OCI-LY7 (cell line): ENCODE measurements at places on chromosomes 5 and 9. TPM values are rescaled to one million over a fixed set of nuclear protein-coding genes. Genes with fewer than 3 reads are reported as not detected.

Gene MAMDC4
- total RNA-seq = 12.7 and 14.2 TPM in 2 replicates

DNA sequence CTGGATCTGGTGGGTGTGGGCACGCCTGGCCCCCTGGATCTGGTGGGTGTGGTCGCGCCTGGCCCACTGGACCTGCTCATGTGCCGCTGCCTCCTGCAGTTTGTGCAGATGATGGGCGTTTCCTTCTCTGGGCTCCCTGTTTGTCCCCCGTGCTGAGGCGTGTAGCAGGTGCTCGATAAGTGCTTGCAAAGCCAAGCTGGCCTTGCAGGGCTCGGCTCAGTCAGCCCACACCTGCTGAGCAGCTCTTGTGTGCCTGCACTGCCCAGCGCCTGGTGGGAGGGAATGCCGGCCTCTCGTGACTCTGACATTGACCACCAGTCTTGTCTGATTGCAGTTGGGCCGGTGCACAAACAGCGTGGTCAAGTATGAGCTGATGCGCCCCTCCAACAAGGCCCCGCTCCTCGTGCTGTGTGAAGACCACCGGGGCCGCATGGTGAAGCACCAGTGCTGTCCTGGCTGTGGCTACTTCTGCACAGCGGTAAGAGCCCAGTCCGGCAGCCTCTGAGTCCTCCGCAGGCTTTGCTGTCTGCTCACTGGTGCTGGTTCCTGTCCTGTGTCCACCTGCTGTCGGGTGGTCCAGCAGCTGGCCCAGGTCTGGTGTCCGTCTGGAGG lies 102.7 kb upstream of the CACNA1B start:
- no peak for DNase-seq

DNA sequence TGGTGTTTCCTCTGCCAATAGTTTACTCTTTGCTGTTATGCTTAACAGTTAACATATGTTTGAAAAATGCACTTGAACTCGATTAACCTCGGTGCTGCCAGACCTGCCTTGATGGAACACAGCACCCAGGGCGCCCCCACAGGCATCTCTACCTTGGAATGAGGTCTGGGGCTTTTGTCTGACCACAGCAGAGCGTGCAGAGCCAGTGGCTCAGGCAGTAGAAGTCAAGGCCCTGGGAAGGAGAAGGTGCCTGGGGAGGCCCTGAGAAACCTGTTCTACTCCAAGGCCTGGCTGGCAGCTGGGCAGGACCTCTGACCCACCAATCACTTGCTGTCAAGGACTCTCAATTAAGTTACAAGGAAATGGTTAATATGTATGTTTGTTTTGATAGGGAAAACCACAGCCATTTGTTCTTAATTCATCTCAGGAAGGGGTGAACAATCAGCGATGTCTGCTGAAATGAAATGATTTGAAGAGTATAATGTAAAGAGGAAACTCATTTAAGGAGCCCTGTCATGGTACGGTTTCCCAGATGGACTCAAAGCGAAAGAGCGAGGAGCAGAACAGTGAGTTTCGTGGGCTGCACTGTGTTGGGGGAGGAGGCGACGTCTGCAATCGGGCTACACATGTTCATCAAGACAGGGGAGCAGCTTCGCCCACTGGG lies 21.9 kb downstream of the MACROH2A1 start:
- no peak for DNase-seq

DNA sequence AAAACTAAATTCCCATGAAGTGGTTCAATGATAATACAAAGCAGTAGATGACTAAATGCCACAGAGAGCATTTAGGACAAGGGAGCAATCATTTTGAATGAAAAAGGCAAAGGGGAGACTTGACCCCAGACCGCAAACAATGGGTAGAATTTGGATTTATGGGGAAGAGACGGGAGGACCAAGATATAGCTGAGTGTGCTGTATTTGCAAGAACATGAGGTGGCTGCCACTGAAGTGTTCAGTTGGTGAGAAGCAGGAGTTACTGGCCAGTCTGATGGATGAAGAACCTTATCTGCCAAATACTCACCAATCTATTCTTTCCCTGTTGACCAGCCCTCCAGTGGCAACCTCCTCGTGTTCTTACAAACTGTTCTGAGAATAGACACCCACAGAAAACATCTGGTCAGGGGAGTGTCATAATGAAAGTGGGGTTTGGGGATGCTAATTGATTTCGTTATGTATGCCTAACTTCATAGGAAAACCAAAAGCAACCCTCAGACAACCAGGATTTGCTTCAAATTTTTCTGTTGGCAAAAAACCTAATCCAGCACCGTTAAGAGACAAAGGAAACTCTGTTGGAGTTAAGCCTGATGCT lies 19.8 kb downstream of the TDRD7 start:
- DNase-seq = no peak

DNA sequence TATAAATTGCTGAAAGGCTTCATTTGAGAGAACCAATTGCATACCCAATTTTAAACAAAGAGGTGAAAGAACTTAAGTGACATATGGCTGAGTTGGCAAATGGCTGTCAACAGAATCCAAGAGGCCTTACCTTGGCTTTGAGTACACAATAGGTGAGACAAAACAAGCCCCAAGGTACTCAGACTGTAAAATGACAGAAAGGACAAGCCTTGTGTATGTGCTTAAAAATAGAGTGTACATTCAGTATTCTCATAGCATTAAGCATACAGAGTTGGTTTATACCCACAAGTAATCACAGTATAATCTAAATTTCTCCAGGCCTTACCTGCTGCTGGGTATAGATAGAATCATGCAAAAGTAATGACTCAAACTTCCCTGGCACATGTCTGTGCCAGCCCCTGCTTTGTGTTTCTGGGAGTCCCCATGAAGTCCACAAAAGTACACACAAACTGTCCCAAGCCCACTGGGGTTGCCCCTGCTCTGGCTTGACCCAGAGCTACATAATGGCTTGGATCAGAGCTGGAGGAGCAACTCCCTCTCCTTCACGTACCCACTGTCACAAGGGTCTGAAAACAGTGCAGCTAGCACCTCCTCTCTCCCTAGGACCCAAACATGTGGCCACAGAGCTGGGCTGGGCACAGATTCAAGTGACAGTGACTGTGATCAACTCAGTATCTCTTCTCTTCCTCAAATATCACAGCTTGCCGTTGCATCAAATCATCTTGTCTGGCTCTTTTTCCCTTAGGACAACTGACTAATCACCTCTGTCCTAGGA lies 250.8 kb downstream of the ENC1 start:
- DNase-seq = no peak

Gene HACD4
- not detected in 2 replicates for total RNA-seq

GRCh38 chr9:2859776-2860379 lies 16.0 kb upstream of the PUM3 start:
- peak; percentile 54 for DNase-seq

Gene NR5A1
- total RNA-seq = not detected in 2 replicates

- peak; percentile 50 for DNase-seq
Measured at GRCh38 chr9:5186416-5187169, 1.2 kb upstream of the INSL6 start.

DNA sequence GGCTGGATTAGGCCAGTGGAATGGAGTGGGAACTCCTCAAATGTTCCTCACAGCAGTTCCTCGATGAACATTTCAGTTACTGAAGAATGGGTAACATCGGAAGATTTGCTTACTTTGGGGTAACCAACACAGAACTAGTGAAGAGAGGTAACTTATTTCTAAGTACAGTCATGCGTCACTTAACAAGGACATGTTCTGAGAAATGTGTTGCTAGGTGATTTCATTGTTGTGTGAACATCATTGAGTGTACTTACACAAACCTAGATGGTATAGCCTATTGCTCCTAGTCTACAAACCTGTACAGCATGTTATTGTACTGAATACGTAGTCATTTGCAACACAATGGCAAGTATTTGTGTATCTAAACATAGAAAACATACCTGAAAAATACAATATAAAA lies 228.3 kb downstream of the MAST4 start:
- no peak for DNase-seq

DNA sequence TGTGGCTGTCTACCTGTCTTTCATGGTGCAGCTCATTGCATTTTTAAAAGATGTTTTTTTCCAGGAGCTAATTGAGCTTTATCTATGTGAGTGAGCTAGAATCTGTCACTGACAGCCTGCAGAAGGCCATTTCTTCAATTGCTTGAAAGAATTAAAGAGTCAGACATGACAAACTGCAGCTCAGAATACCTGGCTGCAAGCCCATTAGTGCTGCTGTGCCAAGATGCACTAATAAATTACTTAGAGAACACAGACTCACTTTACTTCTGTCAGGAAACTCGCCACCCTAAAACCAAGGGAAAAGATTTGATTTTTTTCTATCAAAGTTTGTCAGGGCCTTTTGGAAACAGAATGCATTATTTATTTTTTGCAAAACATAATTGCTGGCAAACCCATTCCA lies 368.3 kb downstream of the CAAP1 start:
- DNase-seq = no peak

- DNase-seq = no peak
Measured at GRCh38 chr9:21569721-21570120, 87.6 kb upstream of the IFNE start.

GRCh38 chr5:16815432-16815831 lies 120.7 kb downstream of the MYO10 start:
- DNase-seq = no peak

DNA sequence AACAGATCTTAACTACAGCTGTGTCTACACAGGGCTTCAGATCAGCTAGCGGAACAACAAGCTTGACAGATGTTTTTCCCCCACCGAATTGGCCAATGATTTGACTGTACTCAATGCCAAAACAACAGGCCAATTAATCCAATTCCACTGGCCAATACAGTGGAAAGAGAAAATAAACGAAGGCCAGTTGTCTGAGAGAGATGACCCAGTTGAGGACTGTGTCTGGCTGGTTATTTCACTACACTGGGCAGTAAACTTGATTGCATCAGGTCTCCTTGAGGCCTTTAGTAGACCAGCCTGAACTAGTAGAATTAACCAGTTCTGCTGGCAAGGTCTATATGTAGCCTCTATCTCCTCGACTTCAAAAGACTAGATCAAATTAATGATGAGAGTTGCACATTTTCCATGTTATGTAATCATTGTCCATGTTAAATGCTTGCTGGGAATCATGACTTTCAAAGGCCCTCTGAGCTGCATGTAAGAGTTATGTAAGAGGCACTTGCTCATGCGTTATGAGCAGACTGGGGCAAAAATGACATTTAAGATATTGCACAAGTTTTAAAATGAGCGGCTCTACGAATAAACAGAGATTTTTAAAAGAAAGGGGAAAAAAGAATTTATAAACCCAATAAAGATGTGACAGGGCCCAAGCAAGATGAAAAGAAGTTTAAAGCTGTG lies 28.3 kb downstream of the SMIM23 start:
- no peak for DNase-seq

DNA sequence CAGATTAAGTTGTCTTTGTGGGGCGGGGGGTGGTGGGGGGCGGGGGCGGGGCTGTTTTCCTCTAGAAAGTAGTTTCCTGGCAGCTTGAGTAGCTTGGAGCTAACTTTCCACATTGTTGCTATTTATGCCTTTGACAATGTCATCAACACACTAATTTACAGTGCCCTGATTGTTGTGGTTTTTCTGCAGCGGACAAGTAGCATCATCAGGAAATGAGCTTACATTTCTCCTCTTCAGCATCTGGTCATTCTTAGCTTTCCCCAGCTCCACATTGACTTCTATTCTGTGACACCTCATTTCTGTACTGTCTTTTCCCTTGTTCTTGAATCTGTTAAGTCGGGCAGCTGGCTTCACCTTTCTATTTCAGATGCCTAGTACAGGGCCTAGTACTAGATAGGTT lies 112.3 kb upstream of the RAD23B start:
- DNase-seq = no peak

DNA sequence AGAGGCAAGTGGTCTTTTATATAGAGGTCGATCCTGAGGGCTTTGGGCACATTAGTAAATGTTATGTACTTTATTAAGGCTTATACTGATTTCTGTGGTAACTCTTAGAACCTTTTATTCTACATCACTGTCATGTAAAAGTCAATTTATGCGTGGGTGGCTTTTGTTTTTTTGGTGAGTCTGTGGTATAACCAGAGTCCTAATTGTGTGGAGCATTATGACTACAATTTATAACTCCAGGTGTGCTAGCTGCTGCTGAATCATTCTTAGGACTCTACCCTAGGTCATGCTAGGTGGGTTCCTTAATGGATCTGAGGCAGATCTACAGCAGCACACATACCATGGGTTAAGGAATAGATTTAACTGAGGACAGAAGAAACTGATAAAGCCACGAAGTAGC lies 33.9 kb upstream of the KCNN2 start:
- DNase-seq = no peak

- DNase-seq = no peak
Measured at GRCh38 chr9:115730396-115730795, 423.2 kb upstream of the PAPPA start.

GRCh38 chr5:15290953-15291352 lies 209.0 kb upstream of the FBXL7 start:
- no peak for DNase-seq

DNA sequence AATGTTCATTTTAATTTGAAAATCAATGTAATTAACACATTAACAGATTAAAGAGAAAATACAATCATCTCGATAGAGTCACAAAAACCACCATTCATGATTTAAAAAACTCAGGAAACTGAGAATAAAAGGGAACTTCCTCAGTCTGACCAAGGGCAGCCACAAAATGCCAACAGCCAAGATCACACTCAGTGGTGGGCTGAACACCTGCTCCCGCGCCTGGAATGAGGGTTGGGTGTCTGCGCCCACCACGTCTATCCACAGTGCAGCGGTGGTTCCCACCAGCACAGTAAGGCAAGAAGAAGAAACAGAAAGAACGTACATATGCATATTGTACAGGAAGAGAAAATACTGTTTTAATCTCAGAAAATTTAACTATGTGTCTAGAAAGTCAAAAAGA lies 11.7 kb upstream of the NSMF start:
- no peak for DNase-seq

Gene BRD8
- 92.7 and 108 TPM in 2 replicates for total RNA-seq

DNA sequence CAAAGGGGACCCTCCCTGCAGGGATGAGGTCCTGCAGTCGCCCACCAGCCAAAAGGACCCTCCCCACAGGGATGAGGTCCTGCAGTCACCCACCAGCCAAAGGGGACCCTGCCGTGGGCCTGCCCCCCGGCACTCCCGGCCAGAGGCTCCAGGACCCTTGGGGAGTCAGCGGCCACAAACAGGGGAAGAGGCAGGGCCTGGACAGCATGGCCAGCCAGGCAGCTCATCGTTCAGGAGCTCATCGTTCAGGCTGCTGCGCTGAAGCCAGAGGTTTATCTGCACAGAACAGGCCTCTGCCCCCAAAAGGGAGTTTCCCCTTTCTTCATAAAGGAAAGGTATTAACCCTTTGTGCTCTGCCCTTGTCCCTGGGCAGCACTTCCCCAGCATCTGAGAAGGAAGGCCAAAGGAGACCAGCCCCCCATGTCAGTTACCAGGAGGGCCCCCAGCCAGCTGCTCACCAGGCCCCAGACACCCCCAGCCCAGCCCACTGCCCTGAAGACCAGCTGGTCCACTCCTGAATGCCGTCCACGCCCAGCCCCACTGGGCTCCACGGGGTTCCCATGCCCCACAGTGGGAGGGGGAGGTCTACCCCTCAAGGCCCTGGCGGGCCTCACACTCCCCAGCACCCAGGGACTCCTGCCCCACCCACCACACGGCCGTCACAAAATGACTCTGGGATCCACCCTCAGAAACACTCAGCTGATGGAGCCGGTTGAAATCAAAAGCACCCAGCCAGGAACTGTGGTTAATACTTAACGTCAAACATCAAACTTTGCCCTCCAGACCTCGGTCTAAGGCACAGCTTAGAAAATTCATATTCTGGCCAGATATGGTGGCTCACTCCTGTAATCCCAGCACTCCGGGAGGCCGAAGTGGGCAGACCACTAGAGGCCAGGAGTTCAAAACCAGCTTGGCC lies 6.3 kb downstream of the SLC12A7 start:
- no peak for DNase-seq
